ENCODE measurements at places on chromosomes 4 and X.

DNA sequence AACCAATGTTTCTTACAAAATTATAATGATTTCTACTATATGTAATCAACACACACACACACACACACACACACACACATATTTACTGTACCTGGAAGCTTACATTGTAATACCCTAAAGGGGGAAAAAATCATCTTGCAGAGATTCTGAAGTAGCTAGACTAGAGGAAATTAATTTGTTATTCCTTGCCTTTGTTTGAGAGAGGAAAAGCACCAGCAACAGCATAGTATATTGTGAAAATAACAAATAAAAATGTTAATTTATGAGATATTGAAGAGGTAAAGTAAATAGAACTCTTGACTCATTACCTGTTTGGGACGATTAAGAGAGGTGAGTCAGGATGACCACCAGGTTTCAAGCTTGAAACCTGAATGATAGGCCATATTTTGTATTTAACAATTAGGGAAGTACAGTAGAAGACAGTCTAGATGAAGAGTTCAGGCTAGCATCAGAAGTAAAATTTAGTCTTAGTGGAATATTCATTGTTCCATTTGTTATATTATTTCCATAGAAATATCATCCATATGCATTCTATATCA is 873.4 kb upstream of the PCDH10 start:
- DNase-seq: no peak

DNA sequence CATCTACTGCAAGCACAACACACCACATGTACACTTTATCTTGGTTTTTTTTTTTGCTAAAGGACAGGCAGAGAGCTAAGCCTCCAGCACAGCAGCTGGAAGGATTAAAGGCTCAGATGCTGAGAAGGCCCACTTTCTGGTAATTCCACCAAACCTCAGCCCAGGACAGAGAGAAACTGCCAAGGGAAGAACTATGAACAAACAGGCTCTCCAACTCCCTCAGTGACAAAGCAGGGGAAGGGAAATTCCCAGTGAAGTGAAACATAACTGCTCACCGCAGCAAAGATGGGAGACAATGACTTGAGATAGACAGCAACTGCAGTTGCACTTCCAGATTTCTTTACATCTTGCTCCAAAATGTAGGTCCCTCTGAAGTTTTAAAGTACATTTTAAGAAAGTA is 4.8 kb downstream of the PROM1 start:
- DNase-seq: no peak

- DNase-seq: no peak
Observed at GRCh38 chr4:65893271-65893670, 223.0 kb upstream of the EPHA5 start.

DNA sequence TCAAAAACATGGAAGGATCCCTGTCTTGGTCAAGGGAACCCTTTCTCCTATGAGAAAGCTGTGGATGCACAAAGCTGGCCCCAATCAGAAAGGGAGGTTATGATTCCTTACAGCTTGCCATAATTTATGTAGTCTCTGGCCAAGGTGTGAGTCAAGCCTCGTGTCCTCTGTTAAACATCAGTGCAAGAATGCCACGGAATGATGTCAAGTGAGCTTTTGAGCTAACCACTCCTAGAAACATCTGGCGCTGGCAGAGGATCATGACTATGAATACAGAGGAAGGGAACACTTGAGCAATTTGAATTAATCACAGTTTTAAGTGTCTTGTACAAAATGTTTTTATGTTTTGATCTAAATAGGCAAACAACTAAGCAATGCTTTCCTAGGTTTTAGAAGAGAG is 51.5 kb upstream of the RAP2C start:
- no peak for DNase-seq

- no peak for DNase-seq
Observed at GRCh38 chr4:149140841-149141240, 674.8 kb downstream of the IQCM start.

DNA sequence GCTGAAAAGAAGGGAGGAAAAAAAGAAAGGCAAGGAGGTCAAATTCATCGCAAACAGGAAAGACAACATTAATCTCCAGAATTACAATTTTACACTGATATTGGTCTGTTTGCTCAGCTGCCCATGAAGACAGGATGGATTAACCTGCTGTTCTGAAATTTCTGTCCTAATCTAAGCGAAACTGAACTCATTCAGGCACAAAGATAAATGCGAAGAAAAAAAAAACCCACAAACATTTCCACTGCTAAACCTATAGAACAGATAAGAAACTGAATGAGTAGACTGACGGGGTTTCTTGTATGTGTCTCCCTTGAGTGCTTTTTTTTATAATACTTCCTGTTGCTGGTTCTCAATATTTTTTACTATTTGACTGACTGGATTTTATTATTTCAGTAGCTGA is 251.8 kb upstream of the FTHL17 start:
- DNase-seq: no peak

DNA sequence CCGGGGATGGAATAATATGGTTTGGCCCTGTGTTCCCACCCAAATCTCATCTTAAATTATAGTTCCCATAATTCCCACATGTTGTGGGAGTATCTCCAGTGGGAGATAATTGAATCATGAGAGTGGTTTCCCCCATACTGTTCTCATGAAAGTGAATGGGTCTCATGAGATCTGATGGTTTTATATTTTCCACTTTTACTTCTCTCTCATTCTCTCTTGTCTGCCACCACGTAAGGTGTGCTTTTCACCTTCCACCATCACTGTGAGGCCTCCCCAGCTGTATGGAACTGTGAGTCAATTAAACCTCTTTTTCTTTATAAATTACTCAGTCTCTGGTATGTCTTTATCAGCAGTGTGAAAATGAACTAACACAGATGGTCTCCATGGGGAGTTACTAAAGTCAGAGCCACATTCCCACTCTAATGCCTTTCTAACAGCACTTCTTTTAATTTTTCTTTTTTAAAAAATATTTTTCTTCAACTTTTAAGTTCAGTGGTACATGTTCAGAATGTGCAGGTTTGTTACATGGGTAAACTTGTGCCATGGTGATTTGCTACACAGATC is 306.6 kb downstream of the DTHD1 start:
- no peak for DNase-seq

GRCh38 chrX:21469071-21469470 is 94.9 kb downstream of the CNKSR2 start:
- DNase-seq: no peak

GRCh38 chr4:58507079-58507478 is 1396.9 kb upstream of the IGFBP7 start:
- no peak for DNase-seq
